Endothelial cell of umbilical vein (primary cell): ENCODE measurements at places on chromosomes 6 and 20. TPM values are rescaled to one million over a fixed set of nuclear protein-coding genes. Genes with fewer than 3 reads are reported as not detected.

HDGFL1 gene
- not detected in 2 replicates for total RNA-seq

DNA sequence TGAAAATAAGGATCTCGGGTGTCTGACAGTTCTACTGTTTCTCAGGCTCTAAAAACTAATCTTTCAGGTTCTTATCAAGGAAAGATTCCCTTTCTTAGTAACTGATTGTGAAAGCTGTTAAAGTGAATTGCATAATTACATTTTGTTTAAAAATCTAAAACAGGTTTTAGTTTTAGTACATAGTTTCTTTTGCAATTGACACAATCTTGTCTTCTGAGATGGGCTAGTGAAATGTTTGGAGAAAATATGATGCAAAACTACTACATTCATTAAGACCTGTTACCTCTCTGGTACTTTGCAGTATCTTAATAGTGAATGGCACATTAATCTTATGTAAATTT lies 298.4 kb downstream of the UTRN start:
- no peak for DNase-seq

GRCh38 chr20:54047720-54048119 lies 22.7 kb downstream of the BCAS1 start:
- DNase-seq = no peak

DNA sequence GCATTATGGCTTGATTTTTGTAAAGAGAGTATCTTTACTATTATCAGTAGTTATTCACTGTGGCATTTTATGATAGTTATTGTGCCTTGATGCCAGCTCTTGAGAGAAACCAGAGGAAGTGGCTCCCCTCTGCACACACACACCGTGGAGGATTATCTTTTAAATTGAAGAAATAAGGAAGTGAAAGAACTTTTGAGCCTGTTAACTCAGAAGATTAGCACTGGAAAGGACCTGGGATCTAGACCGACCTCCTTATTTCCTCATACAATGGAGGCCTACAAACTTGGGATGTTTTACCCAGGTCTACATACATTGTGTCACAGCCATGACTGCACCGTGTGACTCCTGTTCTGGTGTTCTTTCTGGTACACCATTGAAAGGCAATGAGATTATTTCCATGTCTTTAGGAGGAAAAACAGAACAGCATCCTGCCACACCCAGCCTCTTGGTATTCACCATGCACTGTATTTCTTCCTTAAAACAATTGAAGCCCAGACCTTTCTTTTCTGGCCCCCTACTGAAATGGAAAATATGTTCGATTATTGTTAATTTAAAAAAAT lies 40.6 kb downstream of the HECA start:
- no peak for DNase-seq

SLC17A4 gene
- total RNA-seq = not detected in 2 replicates

TGM3 gene
- not detected in 2 replicates for total RNA-seq

DNA sequence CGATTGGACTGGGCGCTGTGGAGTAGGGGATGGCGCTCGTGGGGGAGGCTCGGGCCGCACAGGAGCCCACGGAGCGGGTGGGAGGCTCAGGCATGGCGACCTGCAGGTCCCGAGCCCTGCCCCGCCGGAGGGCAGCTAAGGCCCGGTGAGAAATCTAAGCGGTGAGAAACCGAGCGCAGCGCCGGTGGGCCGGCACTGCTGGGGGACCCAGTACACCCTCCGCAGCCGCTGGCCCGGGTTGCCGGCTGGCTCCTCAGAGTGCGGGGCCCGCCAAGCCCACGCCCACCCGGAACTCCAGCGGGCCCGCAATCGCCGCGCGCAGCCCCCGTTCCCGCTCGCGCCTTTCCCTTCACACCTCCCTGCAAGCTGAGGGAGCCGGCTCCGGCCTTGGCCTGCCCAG lies 59.7 kb upstream of the MYLIP start:
- DNase-seq = no peak

- DNase-seq = no peak
Measured at GRCh38 chr6:164889980-164890379, 419.4 kb downstream of the C6orf118 start.

DNA sequence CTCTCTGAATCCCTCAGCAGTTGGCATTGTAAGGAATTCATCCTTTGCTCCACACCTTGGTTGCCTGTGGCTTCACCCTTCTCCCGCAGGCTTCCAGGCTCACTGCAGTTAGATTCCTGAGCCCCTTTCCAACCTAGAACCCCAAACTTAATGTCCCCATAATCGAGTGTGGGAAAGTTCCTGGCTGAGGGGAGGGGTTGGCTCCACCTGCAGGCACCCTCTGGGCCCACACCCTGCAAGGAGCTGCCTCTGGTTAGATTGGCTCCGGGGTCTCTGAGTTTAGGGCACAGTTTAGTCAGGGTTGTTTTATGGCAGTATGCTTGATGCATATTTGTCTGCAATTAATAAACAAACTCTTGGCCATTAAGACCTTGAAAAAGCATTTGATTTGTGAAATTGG lies 63.4 kb downstream of the MTHFD1L start:
- DNase-seq = no peak

- DNase-seq = no peak
Measured at GRCh38 chr20:45087814-45088213, 13.1 kb downstream of the KCNS1 start.

DNA sequence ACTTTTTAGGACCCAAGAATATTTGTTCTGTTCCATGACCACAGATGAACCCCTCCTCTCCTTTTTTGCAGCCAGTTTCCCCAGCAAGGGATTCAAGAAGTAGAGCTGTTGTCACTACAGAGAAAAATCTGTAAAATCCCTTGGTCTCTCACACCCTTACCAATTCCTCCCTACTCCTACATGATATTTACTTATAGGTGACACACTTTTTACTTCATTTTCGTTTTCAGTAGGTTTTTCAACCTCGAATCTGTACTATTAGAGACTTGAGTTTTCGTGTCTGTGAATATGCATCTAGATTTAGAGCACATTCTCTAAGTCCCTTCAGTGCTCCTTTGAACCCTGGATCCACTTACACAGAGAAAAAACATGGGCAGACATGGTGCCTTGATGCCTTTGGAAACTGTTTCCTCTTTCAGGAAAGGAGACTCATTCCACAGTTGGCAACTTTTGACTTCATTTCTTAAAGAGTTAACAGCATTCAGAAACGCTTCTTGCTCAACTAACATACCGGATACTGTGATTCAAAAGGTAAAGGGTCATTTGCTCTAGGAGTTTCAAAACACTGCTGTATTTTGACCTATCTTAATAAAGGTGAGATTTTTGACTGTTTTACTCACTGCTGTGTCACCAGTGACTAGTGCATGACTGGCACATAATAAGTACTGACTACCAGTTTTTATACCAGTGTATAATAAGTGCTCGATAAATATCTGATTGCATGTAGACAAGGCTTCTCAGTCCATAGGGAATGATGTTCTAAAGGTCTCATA lies 50.6 kb downstream of the LAMA4 start:
- DNase-seq = peak; percentile 94
